ENCODE measurements at places on chromosomes 7 and 10.

DNA sequence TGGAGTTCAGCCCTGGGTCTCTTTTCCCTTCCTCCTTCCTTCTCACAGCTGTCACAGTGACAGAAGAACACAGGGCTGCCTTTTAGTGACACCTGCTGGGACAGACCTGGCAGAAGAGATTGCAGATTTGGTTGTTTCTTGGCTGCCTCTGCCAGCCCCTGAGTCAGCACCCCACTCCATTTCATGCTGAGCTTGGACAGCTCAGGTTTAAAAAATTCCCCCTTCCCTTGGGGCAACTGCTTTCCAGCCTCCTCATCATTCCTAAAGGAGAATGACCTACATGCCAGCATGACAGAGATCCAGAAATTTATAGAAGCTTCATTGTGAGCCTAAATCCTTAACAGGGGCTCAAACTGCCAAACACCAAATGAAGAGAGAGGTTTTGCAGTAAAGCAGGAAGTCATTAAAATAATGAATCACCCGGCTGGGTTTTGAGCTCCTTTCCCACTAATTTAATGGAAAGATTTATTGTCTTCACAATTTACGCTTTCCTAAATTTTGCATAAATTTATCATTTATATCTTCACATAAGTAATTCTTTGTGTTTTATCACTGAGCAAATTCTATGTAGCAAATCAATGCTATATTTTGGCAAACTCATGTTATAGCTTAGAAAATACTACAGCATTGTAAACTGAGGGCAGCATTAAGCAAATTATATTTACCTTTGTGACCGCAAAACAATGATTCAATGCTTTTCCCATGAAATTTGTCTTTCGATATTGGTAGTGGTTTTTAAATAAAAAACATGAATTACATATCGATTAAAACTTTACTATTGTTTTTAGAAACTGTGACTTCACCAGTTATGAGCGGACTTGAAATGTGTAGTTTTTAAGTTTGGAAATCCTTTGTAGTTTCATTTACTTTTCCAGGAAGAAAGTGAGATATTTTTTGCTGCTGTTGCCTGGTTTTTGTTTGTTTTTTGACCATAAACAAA, 399.5 kb upstream of the ANKRD30A start:
- no peak for DNase-seq

GRCh38 chr7:33854178-33854577, 51.2 kb upstream of the BMPER start:
- no peak for DNase-seq

DNA sequence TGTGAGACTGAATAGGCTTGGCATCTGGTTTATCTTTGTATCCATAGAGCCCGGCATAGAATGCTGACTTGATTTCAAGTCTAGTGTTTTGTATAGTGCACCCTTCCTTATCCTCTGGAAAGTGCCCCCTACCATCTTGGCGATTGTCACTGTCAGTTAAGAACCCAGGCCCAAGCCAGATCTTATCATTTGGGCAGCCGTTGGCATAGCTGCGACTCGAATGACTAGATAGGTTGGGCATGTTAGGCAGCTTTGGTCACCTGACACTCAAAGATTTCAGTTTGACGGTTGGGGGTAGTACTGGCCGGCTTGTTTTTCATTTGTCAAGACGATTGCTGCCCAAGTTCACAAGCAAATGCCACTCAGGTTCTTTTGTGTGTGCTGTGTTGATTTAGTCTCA, 6.6 kb downstream of the NIPSNAP2 start:
- DNase-seq: no peak

- DNase-seq: no peak
Measured at GRCh38 chr10:119421891-119422681, 120.4 kb downstream of the RGS10 start.

DNA sequence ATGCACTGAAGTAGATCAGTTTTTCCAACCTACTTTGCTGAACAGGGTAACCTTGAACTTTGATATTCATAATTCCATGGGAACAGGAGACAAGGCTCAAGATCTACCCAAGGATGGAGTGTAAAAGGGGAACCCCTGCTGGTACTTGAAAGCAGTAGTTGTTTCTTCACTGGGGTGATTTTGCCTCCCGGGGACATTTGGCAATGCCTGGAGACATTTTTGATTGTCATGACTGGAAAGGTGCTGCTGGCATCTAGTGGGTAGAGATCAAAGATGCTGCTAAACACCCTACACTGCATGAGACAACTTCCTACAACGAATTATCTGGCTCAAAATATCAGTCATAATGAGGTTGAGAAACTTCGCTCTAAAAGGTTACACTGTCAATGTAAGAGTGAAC, 214.8 kb upstream of the CTBP2 start:
- DNase-seq: no peak

- DNase-seq: no peak
Measured at GRCh38 chr10:110350812-110351211, 46.1 kb upstream of the SMNDC1 start.

DNA sequence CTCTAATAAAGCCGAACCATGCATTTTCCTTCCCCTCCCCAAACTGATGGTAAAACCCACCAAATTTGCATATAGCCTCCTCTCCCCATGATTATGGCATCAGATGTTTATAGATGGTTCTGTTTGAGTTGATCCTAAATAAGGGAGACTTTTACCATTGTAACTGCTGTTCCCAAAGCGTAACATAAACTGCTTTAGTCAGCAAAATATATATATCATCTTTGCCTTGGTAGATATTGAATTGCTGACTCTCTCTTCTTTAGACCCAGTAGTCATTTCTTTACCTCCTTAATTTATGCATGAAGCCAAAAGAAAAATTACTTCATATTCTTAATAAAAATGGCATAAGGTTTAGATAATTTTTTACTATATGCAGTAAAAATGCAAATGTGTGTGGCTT, 86.2 kb upstream of the LRGUK start:
- DNase-seq: no peak
